ENCODE measurements at places on chromosomes 12 and 14.

- no peak for DNase-seq
Observed at GRCh38 chr14:77248666-77249065, 22.3 kb downstream of the NGB start.

GRCh38 chr14:101034986-101035385 is 131.5 kb upstream of the RTL1 start:
- no peak for DNase-seq

- DNase-seq, result no peak
Observed at GRCh38 chr12:124448955-124449622, 118.3 kb downstream of the NCOR2 start.

GRCh38 chr14:54593860-54594259 is 26.9 kb downstream of the SAMD4A start:
- no peak for DNase-seq

GRCh38 chr12:107515446-107515958 is 170.1 kb upstream of the PWP1 start:
- DNase-seq, result peak; percentile 12

DNA sequence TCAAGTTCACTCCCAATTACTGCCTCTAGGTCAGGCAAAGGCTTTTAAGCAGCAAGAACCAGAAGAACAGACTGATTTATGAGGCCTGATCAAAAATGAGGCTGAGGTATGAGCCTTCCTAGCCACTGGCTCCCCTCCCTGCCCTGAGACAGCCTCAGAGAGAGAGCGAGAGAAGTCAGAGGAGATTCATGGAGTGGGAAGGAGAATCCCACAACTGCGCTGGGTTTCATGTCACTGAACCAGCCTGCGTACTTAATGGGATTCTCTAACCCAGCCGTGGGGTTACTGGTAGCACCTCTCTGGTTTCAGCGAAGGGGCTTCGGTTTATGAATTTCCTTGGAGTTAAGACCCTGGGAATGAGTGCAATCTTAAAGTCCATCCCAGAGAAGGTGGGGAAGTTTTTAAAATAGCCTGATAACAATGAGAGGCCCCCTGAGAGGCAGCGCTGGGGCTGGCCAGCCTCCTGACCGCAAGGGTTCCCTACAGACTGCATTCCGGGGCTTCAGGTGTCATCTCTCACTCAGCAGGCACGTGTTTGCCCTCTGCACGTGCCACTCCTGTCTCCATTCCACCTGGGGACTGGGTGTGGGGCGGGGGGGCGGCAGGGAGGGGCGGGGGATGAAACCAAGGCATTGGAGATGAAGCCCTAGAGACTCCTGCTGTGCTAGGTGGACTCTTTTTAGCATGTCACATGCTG is 6.1 kb upstream of the GPRC5A start:
- DNase-seq, result no peak

GRCh38 chr14:100822532-100823296 is 3.2 kb upstream of the MEG3 start:
- DNase-seq, result no peak

- DNase-seq, result no peak
Observed at GRCh38 chr14:89240414-89240813, 176.6 kb downstream of the FOXN3 start.

DNA sequence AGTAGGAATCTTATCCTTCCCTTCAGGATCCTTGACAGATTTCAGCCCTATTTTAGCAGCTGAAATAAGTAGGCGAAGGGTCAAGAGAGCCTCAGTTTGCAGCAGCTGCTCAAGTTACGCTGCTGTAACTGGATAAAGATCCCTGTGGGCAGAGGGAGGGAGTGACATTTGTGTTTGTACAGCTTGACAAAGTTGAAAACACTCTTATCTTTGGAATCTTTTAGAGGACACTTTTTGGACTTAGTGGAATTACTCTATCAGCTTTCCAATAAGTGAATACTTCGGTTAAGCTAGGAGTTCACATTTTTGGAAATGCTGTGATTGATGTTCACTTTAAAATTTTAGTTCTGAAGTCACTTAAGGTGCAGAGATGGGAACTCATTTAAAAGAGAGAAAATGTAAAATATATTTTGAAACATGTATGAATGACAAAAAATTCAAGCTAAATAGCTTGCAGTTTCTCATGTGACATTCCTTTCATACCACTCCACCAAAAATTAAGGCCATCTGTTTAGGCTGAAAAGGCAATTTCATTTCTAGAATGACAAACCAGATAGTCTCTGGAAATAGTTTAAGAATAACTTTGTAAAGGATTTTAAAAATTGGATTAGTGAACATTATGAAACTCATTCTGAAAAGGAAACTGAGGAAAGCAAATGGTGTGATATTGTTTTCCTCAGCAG is 55.2 kb downstream of the SLC38A4 start:
- no peak for DNase-seq

GRCh38 chr12:190881-191280 is 23.1 kb downstream of the SLC6A12 start:
- no peak for DNase-seq

DNA sequence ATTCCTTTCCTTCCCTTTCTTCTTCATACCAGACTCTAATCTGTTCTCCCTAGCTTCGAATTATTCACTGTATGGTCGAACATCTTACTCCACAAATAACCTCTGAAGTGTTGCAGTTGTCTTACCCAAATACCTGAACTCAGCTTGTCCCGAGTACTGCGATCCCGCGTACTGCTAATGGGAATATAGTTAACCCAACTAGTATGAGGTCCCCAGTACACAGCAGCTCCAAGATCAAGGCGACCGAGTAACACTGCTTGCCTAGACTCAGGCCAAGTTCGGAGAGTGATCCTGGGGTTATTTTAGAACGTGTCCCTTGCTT is 462 bp upstream of the ETNK1 start:
- no peak for DNase-seq

GRCh38 chr14:36655963-36656686 is 5.5 kb upstream of the PAX9 start:
- no peak for DNase-seq

GRCh38 chr14:49945448-49946319 is 52.8 kb downstream of the ARF6 start:
- no peak for DNase-seq

GRCh38 chr12:16730772-16731171 is 124.8 kb upstream of the LMO3 start:
- no peak for DNase-seq

DNA sequence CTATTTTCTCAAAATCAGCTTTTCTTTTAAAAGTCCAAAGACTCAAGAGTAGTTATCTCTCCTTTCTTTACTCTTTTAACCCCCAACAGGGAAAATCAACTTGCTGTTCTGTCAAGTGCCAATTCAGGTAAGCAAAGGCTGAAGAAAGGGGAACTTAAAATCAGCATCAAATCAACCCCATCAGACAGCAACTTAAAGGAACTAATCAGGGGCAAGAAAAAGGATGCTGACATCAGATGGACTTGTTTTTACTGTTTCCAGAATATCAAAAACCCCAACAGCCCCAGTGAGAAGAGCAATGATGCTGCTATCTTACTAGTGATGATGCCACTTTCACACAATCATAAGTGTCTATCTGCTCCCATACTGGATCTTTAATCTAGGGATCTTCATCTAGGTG is 3.4 kb downstream of the BAZ2A start:
- no peak for DNase-seq

- no peak for DNase-seq
Observed at GRCh38 chr12:19744705-19745218, 305.5 kb downstream of the AEBP2 start.

- no peak for DNase-seq
Observed at GRCh38 chr14:88934351-88934806, 109.9 kb downstream of the TTC8 start.

- DNase-seq, result no peak
Observed at GRCh38 chr12:105382771-105383622, 52.5 kb downstream of the C12orf75 start.

GRCh38 chr14:46344327-46344937 is 307.1 kb downstream of the RPL10L start:
- no peak for DNase-seq

- DNase-seq, result no peak
Observed at GRCh38 chr12:114254998-114255397, 150.9 kb downstream of the TBX5 start.

DNA sequence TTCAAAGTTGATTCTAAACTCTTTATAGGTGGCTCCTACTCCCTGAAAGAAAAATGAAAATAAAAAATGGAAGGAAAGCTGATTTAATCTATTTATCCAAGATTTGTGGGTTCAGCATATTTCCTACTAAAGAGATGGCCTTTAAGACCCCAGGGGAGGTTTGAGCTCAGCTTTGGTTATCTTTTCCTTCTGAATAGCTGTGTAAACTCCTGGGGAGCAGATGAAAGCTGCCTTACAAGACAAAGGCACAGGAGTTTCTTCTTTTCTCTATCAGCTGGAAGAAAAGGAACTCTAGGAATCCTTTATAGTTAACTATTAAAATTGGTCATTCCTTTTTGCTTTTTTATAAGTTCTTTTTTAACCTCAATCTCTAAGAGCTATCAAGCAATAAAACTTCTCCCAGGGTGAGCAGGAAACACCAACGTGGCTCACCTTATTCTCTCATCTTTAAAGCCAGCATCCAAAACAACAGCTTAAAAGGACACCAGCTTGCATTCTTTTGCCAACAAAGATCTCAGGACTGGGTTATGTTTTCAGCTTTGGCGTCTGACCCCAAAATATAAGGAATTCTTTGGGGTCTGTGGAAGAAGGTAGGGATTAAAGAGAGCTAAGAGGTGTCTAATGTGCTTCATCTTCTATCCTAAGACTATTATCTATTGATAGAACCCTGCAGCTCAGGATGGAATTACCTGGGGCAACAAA is 371.7 kb upstream of the KITLG start:
- DNase-seq, result no peak

DNA sequence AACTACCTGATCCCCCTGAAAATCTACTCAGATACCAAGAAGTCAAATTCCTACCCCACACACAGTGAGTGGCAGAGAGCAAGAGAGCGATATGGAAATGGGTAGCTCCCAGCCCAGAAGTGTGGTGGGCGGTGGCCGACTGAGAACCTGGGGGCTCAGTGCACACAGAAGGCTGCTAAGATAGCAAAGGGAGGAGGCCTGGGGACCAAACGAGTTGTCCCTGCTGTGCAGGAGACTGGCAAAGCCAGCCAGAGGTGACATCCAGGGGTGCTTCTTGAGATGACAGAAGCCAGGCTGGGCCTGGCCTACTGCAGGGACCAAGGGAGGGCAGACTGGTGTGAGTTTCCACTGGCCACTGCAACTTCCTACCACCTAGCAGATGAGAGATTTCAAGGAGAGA is 52.9 kb downstream of the VWF start:
- DNase-seq, result no peak

- no peak for DNase-seq
Observed at GRCh38 chr14:73973497-73973896, 23.4 kb downstream of the COQ6 start.

DNA sequence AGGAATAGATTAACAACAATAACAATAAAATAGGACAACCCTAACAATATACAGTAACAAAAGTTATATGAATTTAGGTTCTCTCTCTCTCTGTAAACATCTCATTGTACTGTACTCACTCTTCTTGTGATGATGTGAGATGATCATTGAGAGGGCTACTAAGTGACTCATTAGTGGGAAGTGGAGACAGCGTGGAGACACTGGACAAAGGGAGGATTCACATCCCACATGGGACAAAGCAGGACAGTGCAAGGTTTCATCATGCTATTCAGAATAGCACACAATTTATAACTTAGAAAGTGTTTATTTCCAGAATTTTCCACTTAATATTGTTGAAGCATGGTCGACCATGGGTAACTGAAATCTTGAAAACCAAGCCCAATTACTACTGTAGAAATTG is 26.0 kb upstream of the SPATA7 start:
- no peak for DNase-seq

DNA sequence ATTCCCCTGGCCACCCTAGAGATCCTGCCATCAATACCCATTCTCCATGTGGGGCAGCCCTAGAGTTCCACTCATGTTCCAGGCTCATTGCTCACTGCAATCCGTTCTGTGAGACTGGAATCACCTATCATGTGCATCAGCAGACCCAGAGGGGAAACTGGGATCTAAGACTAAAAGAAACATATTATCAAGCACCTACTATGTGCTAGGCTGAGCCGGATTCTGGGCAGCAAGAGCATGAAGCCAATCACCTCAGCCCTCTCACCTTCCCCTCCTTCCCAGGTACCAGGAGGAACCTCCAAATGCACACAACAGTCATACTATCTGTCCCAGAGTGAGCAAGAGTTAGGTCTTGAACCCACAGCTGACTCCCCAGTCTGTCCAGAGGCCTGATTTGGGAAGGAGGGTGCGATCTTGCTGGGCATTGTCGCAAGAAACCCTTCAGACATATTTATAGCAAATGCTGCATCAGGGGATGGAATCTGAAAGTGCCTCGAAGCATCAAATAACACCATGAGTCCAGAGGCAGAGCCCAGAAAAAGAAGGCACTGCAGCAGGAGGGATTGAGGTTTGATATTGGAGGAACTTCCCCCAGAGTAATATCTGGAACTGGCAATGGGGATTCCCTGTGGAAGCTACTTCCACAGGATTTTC is 6.7 kb upstream of the CACNB3 start:
- no peak for DNase-seq

DNA sequence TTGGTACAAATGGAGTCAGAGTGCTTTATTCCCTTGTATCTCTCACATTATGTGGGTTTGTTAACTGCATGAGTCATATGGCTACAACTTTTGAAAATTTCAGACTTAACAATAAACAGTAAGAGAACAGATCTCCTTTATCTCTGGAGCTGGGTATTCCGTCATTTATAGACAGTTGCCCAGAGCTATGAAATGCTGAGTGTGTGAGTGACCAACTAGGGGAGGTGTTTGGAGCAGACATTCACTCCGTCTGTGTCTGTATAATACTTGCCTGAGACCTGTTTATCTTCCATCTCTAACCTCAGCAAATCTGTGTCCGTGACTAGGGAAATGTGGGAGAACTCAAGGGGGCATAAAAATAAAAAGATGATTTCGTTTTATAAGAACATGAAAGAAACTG is 279.9 kb upstream of the FAR2 start:
- no peak for DNase-seq

GRCh38 chr12:22318108-22318737 is 16.3 kb downstream of the ST8SIA1 start:
- DNase-seq, result no peak

- DNase-seq, result no peak
Observed at GRCh38 chr12:89264837-89265236, 87.5 kb downstream of the DUSP6 start.

- DNase-seq, result no peak
Observed at GRCh38 chr12:60120199-60120598, 524.4 kb downstream of the SLC16A7 start.

- no peak for DNase-seq
Observed at GRCh38 chr12:63944586-63945228, 100.2 kb downstream of the SRGAP1 start.

GRCh38 chr14:29536886-29537511 is 390.6 kb downstream of the PRKD1 start:
- no peak for DNase-seq

Measured in activated T-cell treated with anti-CD3 and anti-CD28 coated beads for 48 hours (primary cell).